GM12864 (cell line): ENCODE measurements at places on chromosomes 1 and 21.

GRCh38 chr1:111454859-111455641 lies 5.8 kb downstream of the ATP5PB start:
- no peak for DNase-seq

DNA sequence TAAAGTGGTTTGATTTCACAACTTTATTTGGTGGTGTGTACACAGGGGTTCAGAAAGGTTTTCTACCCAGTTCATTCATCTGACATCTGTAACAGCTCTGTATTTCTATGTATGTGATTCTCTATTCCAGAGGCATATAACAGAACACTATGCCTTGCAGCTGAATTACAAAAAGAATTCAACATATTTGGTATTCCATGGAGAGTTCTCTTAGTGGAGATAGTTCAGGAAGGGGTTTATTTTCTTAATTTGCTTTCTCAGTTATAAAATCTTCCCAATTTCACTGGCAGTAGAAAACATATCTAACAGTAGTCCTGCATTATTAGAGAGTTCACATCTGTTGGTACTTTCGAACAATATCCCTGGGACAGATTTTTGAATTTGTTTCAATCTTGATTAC lies 207.9 kb upstream of the LYPLAL1 start:
- DNase-seq = no peak

DNA sequence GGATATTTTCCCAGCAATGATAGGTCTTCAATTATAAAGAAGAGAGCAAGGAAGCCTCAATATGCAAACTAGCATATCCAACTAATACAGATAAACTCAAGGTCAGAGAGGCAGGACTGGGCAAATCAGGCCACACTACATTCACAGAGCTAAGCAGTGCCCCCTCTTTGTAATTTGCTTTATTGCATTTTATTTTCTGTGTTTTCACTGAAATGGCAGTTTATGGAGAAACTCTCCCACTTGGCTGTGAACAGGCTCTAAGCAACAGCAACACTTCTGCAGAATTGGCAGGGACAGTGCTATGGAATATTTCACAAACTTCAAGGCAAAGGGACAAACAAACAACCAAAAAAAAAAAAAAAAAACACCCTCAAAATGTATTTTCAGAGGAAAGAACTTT lies 93.4 kb upstream of the SOD1 start:
- no peak for DNase-seq

DNA sequence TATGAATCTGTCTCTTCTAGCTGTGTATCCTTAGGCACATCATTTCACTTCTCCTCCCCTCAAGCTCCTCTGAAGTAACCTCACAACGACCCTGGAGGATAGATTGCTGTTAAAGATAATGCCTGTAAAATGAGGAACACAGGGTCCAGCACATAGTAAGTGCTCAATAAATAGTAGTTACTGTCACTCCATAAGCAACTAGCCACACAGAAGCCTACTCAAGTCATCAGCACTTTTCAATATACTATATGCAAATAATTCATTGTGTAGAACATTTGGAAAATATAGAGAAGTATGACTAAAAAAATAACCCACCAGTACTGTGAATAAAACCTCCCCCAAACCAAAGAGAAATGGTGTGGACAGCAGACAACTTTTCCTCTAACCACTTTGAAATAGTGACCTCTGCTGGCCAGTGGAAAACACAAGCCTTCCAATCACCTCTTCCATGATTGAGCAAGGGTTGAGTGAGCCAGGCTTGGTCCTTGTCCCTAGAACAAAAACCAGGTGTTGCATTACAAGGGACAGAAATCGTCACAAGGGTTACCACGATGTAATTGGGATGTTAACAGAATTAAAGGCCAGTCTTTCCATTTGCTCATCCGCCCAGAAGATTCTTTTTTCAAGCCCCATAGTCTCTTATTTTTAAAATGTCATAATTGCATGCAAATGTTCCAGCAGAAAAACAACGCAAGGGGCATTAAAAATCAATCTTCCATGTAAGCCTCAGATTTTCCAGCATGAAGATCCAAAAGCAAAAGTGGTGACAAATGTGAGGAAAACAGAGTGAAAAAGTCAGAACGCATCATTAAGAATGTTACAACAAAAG lies 15.7 kb upstream of the GLIS1 start:
- DNase-seq = no peak

DNA sequence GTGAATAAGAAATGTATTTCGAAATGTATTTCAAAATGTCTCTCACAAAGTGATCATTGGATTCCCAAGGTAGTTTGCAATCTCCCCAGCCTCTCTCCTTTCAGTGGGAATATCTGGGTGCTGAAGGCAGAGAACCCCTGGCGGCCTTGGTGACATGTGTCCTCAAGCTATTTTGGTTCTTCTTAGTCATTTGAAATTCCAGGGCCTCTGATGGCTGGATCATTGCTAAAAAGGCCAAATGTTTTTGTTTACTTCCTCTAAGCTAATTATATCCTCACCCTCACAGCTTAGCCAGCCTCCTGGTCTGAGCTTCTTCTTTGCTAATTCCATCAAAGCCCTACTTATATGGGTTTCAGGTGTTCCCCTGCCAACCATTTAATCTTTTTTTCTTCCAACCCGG lies 71.2 kb downstream of the LRRC40 start:
- no peak for DNase-seq

GRCh38 chr21:25551569-25551968 lies 55.7 kb downstream of the MRPL39 start:
- no peak for DNase-seq
